ENCODE measurements at places on chromosomes 5 and 9.

DNA sequence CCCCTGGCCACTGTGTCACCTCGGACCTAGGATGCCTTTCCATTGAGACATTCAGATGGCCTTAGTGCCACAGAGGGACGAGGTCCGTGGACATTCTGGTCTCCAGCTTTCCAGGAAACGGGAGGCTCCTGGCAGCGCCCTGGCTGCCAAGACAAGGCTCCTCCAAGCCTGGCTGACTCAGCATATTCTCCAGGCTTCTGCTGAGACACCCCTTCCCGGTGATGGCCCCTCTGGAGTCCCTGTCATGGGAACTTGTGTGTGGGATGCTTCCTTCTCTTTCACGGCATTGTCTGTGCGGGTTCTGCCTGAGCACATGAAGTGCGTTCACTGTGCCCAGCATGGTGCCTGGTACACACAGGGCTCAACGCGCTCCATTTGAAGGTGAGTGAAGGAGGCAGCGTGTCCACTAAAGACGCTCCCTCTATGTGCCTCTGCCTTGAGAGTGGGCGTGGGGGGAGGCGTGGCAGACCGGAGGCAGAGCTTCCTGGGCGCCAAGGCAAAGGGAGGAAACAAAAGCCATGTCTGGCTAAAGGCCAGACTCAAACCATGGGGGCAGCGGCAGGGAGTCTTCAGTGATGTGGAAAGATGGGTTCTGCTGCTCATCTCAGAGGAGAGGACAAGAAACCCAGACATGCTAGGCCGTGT is 46.4 kb upstream of the PRRC2B start:
- DNase-seq: no peak

- peak; percentile 44 for DNase-seq
These were observed 132.4 kb downstream of the DAB2IP start for GRCh38 chr9:121783521-121784507.

DNA sequence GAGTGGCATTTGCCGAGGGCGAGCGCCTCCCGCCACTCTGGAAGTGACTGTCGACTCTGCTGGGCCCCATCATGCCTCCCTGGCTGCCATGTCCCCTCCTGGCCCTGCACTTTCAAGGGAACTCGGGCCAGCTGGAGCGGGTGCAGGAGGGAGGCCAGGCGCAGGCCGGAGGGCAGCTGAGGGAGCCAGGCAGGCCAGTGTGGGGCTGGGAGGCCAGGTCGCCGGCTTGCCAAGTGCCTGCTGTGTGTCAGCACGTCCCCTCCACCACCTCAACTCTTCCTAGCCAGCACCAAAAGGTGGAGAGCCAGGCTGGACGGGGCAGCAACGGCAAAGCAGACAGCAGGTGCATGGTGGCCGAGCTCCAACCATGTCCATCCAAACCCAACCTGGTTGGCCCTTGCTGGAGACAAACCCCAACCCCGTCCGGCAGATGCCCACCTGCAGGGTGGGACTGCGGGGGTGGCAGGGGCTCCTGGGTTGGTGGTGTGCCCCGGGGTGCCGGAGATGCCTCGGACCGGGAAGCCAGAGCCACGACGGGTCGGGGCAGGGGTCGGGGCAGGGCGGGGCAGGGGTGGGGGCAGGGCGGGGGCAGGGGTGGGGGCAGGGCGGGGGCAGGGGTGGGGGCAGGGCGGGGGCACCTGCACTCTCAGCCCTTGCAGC is 36.5 kb upstream of the EGFL7 start:
- peak; percentile 79 for DNase-seq

DNA sequence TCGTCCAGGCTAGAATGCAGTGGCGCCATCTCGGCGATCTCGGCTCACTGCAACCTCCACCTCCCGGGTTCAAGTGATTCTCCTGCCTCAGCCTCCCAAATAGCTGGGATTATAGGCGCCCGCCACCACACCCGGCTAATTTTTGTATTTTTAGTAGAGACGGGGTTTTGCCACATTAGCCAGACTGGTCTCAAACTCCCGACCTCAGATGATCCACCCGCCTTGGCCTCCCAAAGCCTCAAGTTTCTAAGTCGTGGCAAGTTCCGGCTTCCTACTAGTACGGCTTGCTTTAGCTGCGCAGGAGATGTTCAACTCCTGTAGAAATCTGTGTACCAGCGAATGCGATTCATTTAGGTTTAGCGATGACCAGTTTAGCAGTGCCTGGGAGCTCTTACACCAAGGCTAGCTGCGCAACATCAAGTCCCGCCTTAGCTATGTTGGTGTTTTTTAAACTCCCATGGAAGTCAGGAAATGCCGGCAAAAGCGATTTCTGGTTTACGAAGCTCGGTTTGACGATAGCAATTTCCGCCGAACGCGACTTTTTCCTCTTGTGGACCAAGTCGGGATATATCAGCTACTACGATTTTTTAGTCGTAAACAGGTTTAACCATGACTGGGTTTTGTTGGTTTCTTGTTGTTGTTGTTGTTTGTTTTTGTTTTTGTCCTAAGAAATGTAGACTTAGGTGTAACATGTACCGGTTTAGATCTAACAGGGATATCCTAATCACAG is 46.4 kb downstream of the ANXA2R start:
- no peak for DNase-seq

DNA sequence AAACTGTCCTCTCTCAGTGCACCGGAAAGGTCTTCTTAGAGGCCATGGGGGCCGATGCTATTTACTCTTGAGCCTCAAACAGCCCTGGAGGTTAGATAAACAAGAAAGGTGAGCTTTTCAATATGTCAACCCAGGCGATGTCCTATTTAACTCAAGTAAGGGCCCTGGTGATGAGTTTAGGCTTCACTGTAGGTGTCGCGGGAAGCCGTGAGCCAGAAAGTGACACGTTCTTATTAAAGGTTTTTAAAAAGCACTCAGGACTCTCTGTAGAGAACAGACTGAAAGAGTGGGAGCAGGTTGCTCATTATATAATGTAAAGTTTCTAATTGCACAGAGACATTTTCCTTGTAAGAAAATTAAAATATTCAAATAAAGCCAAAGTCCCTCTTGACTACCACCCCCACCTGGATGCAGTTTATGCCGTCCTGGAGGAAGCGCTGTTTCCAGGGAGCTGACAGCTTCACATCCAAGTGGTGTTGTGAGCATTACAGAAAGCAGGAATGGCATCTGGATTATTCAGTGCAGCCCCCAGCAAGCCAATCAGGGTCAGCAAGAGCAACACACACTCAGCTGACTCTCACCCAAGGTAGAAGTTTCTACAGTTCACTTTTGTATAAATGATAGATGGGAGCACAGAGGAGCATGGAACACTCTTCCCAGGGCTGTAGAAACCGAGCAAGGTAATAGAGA is 280.3 kb downstream of the DRD1 start:
- DNase-seq: no peak

DNA sequence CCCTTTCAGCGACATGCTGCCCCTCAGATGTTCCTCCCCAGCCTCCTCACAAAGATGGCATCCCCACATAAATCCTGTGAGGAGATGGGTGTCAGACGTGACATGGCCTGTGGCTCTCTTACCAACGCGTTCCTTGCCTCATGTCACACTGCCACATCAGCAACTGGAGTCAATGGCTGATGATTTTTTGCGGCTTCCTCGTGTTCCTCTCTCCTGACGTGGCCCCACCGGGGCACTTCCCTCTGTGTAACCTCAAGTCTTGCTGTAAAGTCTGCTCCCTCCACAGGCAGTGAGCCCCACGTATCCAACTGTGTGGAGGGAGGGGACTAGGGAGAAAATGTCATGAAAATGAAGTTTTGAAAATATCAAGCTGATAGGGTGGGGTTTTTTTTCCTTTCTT is 53.2 kb upstream of the SHISAL2B start:
- no peak for DNase-seq

- DNase-seq: no peak
These were observed 222.9 kb downstream of the ARL15 start for GRCh38 chr5:54087436-54087835.

- DNase-seq: no peak
These were observed 561.3 kb downstream of the IRX1 start for GRCh38 chr5:4156889-4157288.

GRCh38 chr5:856531-857425 is 6.0 kb upstream of the ZDHHC11 start:
- DNase-seq: peak; percentile 11

GRCh38 chr9:98107926-98108325 is 11.1 kb downstream of the TRIM14 start:
- no peak for DNase-seq
